ENCODE measurements at places on chromosomes 11 and 22.

- H3K4me1 ChIP-seq = no peaks in the 10 kb centered on the region
- DNase-seq = peak; percentile 77
- H3K36me3 ChIP-seq = no peaks in the 10 kb centered on the region
- no peak overlapping the region for H3K27ac ChIP-seq
- no peak overlapping the region for H3K4me3 ChIP-seq
Measured at GRCh38 chr11:15770798-15771414, 585.4 kb downstream of the SOX6 start.

- no peak overlapping the region for H3K4me3 ChIP-seq
- no peaks in the 10 kb centered on the region for H3K36me3 ChIP-seq
- no peak for DNase-seq
- no peaks in the 10 kb centered on the region for H3K4me1 ChIP-seq
- H3K27ac ChIP-seq = no peak overlapping the region
Measured at GRCh38 chr22:33220476-33221080, 162.4 kb upstream of the SYN3 start.

DNA sequence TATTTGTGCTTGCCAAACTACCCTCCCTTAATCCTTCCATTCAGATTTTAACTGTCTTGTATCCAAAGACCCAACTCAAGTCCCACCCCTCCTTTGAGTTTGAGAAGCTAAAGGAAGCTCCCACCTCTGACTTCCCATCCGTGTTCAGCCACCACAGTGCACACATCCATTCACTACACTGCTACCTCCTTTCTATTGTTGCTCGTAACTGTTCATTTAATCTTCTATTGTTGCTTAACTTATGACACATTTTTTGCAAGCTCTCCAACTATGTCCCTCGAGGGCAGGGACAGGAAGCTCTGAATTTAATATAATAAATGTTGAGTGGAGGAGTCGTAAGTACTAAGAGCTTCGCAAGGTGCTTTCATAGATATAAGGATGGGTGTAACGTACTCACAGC lies 10.4 kb downstream of the LARGE1 start:
- H3K27ac ChIP-seq = no peak overlapping the region
- H3K4me3 ChIP-seq = no peak overlapping the region
- no peaks in the 10 kb centered on the region for H3K36me3 ChIP-seq
- no peak for DNase-seq
- H3K4me1 ChIP-seq = peaks cover 5% of the 10 kb centered on the region

DNA sequence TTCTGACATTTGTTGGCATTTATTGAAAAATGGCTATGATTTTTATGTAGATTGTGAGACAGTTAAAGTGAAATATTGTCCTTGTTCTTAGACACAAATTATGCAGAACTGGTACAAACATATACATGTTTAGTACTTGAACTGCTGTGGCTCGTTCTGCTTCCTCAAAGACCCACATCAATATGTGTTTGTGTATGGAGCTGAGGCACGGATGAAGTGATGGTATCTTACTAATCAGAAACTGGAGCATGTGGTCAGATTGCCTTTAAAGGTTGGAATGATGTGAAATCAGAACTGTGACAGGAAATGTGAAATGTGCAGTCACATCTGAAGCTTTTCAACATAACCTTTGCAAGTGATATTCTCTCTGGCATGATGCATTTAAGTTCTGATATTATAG lies 130.4 kb downstream of the NAV2 start:
- no peaks in the 10 kb centered on the region for H3K4me1 ChIP-seq
- no peaks in the 10 kb centered on the region for H3K27me3 ChIP-seq
- H3K27ac ChIP-seq = no peak overlapping the region
- H3K36me3 ChIP-seq = no peaks in the 10 kb centered on the region
- H3K4me3 ChIP-seq = no peak overlapping the region
- DNase-seq = no peak

Data from mesendoderm (in vitro differentiated cells).